T1000 (cell line): ENCODE measurements at places on chromosomes 11 and 22.

DNA sequence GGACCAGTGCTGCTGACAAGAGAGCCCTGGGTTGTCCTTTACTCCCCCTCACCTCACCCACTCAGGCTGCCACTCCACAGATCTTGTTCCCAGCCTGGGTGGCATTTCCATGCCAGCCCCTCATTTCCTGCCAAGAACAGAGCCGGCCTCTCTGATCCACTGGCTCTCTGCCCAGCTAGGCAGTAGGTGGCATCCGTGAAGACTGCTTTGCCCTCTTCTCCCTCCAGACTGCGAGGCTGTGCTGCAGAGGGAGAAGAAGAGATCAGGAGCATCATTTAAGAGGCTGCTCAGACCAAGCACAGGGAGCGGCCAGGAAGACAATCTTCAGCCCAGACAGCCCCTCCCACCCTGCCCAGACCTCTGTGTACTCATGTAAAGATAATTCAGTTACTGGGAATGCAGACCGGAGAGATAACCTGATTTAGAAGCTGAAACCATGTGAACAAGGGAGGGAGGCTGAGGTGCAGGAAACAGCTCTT is 126.9 kb upstream of the NCAM1 start:
- DNase-seq: no peak

GRCh38 chr11:15507592-15507991 is 392.9 kb downstream of the INSC start:
- peak; percentile 58 for DNase-seq

- DNase-seq: no peak
Measured at GRCh38 chr11:84035645-84036044, 749.5 kb upstream of the CCDC90B start.

- DNase-seq: no peak
Measured at GRCh38 chr11:92789761-92790160, 179.7 kb upstream of the MTNR1B start.

- no peak for DNase-seq
Measured at GRCh38 chr11:64458997-64459396, 100.0 kb downstream of the RPS6KA4 start.
